Occipital lobe (tissue), 3 donors: ENCODE measurements at places on chromosomes 5 and 9.
A peak's percentile ranks its signal among the peaks of the same experiment; 100 is the strongest.

DNA sequence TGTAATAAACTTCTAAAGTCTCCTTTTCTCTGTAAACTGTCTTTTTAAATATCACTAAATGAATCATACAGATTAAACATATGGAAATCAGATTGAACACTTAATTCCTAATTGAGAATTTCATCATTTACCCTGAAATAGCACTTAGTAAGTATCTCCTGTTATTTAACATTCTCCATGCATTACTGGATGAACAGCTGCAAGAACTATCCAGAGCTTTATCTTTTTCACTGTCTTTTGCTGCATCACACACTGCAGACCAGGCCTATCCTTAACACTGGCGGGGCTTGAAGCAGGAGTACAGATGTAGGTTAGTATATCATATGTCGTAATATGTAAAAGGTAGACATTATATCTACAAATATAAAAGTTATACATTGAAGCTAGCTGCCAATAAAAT, 108.7 kb upstream of the EFNA5 start:
- no peak for DNase-seq

- DNase-seq = no peak
Measured at GRCh38 chr5:107813559-107813958, 142.8 kb upstream of the EFNA5 start.

DNA sequence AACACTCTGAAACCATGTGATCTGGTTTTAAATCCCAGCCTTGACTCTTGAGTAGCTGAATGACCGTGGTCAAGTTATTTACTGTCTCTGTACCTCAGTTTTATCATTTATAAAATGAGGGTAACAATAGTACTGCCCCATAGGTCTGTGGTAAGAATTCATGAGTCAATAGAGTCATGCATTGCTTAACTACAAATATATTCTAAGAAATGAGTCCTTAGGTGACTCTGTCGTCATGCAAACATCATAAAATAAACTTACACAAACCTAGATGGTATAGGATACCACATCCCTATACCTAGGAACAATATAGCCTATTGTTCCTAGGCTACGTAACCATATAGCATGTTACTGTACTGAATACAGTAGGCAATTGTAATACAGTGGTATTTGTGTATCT, 20.3 kb upstream of the ABCA1 start:
- no peak for DNase-seq

DNA sequence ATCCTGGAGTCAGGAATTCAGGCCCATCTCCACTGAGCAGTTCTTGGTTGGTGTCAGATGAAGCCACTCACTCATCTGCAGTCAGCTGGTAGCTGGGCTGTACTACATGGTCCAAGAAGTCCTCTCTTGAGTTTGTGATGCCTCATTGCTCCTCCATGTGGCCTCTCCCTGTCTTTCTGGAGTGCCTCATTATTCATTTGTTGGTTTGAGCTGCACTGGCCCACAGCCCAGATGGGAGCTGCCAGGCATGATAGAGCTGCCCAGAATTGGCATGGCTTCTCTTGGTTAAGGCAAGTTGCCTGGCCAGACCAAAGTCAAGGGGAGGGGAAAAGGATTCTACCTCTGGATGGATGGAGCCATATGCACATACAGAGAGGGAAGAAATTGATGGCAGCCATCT, 8.0 kb downstream of the PTCD2 start:
- peak; percentile 69 for DNase-seq

GRCh38 chr5:36658038-36658756, 51.8 kb downstream of the SLC1A3 start:
- DNase-seq = no peak

GRCh38 chr9:32395510-32396216, 11.2 kb downstream of the ACO1 start:
- DNase-seq = no peak

- DNase-seq = no peak
Measured at GRCh38 chr9:77759391-77759790, 111.3 kb upstream of the GNA14 start.

- DNase-seq = no peak
Measured at GRCh38 chr5:96049398-96050272, 88.0 kb upstream of the ELL2 start.

DNA sequence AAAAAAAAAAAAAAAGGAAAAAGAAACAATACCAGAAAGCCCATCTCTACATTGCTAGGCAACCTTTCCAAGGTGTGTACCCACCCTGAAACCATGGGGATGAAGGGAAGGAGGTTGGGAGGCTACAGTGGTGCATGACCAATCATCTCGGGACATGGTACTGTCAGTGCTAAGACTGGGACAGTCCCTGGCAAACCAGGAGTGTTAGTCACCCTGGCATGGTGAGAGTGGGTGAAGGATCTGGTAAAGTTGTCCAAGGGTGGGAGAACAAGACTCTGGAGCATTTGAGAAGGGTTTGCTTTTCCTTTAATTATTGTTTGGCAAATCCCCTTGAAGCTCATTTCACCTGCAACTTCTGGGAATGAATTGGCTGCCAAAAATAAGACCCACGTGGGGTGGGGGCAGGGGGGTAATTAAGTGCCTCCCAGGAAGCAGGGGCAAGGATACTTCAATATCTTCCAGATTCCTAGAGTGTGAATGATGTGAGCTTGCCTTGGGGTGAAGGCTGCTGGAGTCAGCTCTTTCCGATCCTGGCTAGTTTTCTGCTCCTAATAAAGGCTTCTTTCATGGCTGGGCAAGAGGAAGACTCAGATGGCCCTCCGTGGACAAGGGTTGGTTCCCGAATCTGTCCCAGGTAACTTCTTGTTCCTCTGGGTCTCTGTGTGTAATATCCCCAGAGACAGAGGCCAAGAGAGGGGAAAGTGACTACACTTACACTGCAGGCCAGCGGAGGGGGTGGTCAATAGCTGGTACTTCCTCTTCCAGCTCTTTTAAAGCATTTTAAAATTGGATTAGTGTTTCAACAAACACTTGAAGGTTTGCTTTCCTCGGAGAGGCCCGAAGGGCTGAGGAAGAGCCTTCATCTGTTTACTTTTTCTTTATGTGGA, 61.6 kb upstream of the SPRY4 start:
- no peak for DNase-seq

DNA sequence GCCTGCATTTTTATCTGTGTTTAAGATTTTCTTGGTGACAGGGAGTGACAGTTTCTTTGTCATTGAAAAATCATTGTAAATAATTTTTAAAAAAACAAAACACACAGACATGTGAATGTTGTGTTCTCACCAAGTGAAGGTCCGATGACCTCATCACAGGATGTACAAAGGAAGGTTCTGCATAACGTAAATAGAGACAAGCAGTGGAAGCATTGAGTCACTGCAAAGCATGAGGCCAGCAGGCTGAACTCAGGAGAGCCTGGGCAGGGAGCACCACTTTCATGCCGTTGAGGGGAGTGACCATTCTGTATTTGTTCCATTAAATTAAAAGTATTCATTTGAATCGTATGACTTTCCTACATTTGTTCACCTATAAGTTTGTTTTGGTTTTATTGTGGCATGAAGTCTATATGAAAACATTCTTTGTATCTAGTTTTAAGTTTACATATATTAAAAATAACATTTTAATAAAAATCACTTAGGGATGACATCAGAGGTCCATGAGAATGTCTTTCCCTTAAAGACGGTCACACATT, 70.4 kb upstream of the TLE1 start:
- no peak for DNase-seq

DNA sequence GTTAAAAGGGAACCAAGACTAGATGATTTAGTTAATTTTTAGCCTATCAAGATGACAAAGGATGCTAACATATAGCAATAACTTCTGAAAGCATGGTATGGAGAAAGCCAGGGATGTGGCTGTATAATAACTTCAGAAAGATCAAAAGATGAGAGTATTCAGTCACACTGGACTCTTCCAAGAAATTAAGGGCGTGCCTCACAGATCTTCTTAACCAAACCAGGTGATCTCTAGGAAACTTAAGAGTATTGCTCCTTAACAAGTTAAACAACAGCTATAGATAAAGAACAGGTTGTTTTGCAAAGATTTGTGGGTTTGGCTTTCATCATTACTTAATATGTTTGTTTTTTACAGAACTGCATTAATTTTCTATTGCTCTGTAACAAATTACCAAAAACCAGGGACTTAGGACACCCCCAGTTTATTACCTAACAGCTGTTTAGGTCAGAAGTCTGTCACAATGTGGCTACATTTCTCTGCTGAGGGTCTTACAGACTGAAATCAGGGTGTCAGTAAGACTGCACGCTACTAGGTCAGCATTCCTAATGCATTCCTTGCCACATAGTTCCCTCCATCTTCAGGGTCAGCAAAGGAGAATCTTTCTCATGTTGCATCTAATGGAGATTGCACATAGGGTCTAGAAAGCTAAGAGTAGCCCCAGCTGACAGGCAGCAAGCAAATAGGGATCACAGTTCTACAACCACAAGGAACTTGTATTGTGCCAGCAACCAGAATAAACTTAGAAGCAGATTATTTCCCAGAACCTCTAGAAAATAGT, 113.8 kb downstream of the WDR70 start:
- no peak for DNase-seq

DNA sequence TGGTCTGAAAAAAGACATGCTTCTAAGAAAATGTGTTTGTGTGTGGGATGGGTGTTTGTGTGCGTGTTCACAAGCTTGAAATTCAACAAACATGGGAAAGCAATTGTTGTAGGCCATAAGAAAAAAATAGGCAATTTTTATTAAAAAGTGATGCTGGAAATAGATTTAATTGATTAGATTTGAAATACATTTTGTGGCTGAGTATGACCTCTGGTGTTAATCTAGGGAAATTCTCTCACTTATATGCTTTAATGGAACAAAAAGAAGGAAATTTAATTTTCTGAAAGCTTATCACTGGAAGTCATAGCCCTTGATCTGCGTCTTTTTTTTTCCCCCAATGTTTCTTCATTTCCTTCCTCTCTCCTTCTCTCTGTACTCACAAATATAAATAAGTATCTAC, 3.5 kb upstream of the KCNN2 start:
- no peak for DNase-seq

DNA sequence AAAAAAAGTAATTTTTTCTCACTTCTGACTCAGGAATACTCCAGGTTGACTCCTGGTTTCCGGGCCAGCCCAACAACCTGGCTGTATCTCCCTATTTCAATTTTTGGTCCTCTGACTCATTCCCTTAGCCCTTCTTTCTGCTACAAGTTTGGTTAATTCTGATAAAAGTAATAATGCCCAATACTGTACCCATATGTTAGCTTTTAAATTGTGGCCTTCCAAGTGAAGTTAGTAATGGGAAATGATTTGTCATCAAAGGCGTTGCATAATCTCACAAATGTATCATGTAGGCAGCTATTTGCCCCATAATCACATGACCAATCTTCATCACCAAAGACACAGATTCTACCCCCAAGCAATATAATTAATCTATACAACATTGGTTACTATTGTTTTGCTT, 31.1 kb upstream of the BNC2 start:
- no peak for DNase-seq

- DNase-seq = no peak
Measured at GRCh38 chr9:20526500-20527319, 95.6 kb downstream of the MLLT3 start.

GRCh38 chr5:21574438-21574837, 1278.7 kb downstream of the CDH12 start:
- no peak for DNase-seq

GRCh38 chr9:121825031-121825691, 173.7 kb downstream of the DAB2IP start:
- no peak for DNase-seq

DNA sequence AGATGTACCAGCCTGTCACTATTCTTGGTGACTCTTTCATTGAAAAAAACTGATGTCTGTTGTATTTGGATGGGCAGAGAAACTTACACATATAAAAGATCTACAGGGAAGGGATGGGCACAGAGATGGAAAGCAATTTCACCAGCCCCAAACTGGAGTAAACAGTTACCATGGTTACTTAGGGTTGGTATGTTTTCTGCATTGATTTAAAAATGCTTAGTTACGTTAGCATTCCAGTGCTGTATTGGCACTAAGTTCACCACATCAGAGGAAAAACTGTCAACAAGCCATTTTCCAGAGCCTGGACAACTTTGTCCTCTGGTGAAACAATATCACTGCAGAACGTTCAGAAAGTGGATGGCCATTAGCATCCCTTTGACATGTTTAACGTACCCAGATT, 28.0 kb downstream of the MARCHF3 start:
- no peak for DNase-seq

GRCh38 chr5:16600946-16601345, 15.9 kb downstream of the RETREG1 start:
- no peak for DNase-seq

DNA sequence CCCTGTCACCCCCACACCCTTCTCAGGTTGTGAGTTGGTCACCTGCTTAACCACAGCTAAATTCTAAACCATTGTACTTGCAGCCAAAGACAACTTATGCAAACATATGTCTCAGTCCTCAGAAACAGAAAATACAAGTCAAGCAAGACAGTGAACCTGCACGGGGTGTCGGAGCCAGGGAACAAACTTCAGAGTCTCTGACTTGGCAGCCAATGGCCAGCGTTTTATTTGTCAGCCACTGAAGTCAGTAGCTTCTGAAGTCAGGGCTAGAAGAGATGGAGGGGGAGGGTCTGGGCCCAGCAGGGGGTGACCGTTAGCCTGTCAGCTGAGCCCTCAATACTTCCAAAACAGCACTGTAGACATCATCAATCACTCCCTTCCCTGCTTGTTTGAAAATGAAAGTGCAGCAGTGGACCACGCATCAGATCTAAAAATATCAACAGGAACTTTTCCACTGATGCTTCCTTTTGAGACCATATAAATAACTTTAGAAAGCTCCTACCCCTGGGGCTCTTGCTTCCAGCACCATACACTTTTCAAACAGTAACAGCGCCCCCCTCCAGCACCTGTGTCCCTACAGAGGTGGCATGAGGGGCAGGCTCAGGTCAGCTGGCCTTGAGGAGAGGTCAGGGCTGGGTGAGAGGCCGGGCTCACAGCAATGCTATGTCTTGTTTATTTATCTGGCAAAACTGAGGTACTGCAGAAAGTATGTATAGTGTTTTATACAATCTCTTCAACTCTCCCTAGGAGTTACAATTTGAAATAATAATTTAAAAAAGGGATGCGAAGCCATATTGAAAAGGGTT, 142.5 kb downstream of the ACER2 start:
- DNase-seq = no peak

DNA sequence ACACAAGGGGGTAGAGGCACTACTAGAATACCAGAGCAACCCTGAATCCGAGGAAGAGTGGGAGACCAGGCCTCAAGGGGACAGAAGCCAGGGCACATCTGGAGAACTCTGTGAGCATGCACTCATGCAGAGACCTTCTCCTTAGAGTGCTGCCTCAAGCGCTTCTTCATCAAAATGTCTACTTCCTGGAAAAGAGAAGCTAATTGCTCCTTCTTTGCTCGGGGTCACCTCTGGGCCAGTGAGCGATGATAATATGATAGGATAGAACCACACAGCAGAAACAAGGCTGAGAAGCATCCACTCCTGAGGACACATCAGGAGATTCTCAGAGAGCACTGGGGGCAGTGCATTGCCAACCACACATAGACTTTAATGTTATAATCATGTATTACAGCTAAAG, 23.7 kb upstream of the LMNB1 start:
- no peak for DNase-seq
